ENCODE measurements at places on chromosomes 5 and 9.

- no peak for DNase-seq
Observed at GRCh38 chr9:87109851-87110250, 162.5 kb upstream of the GAS1 start.

- DNase-seq: no peak
Observed at GRCh38 chr9:1414711-1415131, 364.6 kb downstream of the DMRT2 start.

- no peak for DNase-seq
Observed at GRCh38 chr5:158195416-158196210, 336.7 kb upstream of the CLINT1 start.

DNA sequence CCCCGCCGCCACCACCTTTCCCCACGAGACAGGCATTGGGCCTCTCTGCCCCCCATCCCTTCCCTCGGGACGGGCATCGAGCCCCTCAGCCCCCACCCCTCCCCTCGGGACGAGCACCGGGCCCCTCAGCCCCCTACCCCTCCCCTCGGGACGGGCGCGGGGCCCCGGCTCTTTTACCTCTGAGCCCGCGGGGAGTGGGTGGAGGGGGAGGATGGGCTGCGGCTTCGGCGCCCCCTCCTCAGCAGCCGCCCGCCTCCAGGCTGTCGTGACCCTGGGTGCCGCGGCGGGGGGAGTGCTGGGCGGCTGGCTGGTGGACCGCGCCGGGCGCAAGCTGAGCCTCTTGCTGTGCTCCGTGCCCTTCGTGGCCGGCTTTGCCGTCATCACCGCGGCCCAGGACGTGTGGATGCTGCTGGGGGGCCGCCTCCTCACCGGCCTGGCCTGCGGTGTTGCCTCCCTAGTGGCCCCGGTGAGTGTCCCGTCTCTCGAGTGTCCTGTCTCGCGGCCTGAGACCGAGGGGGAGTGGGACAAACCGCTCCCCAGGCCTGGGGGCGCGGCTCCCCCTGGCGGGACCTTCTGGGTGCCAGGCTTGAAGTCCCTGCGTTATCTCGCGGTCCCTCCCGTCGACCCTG, 791 bp downstream of the SLC2A8 start:
- no peak for DNase-seq

- DNase-seq: no peak
Observed at GRCh38 chr9:22055090-22055489, 46.0 kb upstream of the CDKN2B start.

- DNase-seq: no peak
Observed at GRCh38 chr5:64869419-64869818, 100.7 kb downstream of the CWC27 start.

GRCh38 chr5:9009931-9010651, 535.8 kb downstream of the SEMA5A start:
- DNase-seq: no peak

GRCh38 chr9:122498883-122499288, 11.7 kb upstream of the OR1J2 start:
- no peak for DNase-seq

DNA sequence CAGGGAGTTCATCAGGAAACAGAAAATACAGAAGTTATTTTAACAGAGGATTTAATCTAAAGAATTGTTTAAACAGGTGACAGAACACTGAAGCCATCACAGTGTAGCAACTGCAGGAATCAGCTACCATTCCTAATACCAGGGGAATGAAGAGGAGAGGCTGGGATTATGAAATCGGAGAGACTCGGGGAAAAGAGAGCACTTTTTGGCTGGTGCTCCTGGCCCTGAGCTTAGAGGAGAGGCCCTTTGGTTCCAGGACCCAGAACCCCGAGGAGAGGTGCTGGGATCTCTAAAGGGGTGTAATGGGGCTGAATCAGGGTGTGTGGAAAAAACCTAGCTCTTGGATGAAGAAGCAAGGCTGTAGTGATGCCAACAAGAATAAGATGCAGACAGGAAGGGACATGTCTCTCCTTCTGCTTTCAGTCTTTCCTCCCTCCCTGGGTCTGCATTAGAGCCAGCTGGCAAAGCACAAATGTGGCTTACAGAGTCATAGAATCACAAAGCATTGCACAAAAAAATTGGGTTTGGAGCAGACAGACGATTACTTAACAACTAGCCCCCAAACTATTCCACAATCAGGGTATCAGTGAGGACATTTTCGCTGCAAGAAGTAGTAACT, 11.6 kb upstream of the SFXN1 start:
- no peak for DNase-seq

GRCh38 chr9:122226758-122227574, 1.8 kb downstream of the LHX6 start:
- no peak for DNase-seq

DNA sequence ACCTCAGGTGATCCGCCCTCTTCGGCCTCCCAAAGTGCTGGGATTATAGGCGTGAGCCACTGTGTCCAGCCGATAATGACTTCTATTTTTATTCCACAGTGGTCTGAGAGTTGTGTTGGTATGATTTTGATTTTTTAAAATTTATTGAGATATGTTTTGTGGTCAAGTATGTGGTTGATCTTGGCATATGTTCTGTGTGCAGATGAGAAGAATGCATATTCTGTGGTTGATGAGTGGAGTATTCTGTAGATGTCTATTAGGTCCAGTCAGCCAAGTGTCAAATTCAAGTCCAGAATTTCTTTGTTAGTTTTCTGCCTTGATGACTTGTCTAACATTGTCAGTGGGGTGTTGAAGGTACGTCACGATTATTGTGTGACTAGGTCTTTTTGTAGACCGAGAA, 338.2 kb upstream of the TARS1 start:
- DNase-seq: no peak

- DNase-seq: no peak
Observed at GRCh38 chr5:76219636-76220035, 136.5 kb downstream of the SV2C start.

DNA sequence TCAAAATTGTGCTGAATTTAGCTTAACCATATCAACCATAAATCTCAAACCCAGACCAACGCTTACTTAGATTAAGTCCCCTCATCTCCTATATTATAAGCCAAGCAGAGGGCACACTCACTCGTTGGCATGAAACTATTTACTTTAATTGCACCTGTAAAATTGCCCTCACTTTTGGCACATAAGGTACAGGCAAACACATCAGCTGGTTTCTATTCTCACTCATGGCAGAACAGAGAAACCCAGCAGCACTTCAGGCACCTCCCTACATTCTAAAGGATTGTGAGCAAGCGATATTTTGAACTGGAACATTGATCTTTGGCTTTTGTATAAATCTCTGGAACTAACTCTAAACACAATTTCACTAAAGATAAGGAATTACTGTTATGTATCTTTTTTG, 845.6 kb upstream of the CDH6 start:
- DNase-seq: no peak

DNA sequence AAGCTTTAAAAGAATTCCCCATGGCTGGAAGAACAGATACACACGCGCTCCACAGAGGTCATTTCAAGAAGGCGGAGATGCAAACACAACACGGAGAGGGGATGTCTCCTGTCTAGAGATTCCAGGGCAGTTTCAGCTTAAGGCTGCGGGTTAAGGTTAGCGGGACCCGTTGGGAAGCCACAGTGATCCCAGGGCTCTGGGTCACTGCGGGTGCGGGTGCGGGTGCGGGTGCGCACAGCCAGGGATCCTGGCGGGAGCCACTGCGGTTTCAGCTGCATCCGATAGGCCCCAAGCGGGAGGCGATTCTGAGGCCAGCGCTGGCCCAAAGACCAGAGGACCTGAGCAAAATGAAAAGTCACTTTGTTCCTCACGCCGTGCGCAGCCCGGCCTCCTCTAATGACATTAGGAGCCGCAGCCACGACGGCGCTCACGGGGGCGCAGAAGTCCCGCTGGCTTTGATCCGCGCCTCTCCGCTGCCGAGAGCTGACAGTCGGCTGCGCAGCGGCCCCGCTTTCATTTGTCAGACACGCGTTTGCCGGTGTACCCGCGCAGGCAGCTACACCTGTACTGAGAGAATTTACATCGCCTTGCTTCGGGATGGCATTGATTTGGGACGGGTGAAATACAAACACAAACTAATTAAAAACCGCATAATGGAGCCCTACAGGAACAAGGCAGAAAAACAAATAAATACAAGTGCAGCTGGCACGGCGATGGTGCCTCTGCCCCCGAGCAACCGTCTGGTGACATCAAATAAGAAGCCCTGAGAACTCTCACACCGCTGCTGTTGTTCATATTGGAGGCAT, 5.3 kb upstream of the IRX1 start:
- no peak for DNase-seq

- no peak for DNase-seq
Observed at GRCh38 chr5:63127054-63127453, 548.4 kb downstream of the LRRC70 start.

GRCh38 chr5:112709416-112709815, 28.3 kb upstream of the APC start:
- no peak for DNase-seq

DNA sequence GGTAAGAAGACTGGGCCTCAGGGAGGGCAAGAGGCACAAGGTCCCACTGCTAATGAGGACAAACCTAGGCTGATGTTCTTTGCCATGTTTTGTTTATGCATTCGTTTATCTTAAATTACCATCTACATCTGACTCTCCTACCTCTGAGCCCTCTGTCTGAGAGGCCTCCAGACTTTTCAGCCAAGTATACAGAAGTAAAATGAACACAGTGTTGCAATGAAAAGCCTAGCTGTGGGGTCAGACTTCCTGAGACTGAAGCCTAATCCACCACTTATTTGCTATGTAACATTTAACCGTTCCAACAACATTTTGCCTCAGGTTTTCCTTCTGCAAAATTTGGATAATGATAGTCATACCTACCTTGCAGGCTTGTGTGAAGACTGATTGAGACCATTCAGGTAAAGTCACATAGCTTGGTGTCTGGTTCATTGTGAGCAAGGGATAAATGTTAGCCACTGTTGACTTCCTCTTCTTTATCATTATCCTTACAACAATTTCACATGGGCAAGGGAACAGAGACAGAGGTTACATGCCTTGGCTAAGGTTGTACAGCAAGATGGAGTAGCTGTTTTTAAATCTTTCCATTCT, 374.9 kb upstream of the CLINT1 start:
- DNase-seq: no peak

DNA sequence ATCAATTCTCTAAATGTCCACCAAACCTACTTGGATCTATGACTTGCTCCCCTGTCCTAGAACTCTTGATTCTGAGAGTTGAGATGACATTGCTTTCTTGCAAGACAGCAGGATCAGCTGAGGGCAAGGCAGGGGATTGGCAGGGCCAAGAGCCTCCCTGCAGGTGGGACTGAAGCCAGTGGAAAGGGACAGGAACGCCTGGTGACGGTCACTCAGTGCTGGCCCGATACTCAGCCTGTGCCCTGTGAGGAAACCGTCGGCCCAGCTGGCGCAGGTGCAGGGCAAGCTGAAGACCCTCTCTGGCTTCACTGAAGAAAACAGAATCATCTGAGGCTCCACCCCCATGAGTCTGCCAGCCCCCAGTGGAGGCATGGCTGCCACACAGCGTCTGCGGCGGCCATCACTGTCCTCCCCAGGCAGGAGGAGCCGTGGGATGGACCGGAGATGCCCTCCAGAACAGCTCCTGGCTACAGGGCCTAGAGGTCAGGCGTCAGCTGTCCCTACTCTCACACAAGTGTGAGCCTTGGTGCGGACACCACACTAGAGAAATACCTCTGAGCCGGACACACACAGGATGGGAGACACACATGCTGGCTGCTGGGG, 14.7 kb downstream of the UBAC1 start:
- no peak for DNase-seq

DNA sequence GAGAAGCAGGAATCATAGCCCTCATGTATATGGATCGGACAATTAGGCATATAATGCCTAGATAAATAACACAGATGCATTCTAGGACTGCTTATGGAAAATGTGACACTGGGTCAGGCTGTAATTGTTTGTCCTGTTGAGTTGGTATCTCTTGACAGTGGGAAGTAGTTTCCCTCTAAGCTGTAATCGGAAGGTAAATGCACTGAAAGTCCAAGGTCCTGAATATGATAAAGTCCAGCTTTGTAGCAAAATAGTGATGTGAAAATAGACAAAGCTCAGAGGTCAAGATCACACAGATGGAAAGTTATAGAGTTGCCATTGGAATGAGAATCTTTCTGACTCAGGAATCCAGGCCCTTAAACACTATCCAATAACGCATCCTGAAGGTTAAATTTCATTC, 214.2 kb downstream of the GABRB2 start:
- DNase-seq: no peak

DNA sequence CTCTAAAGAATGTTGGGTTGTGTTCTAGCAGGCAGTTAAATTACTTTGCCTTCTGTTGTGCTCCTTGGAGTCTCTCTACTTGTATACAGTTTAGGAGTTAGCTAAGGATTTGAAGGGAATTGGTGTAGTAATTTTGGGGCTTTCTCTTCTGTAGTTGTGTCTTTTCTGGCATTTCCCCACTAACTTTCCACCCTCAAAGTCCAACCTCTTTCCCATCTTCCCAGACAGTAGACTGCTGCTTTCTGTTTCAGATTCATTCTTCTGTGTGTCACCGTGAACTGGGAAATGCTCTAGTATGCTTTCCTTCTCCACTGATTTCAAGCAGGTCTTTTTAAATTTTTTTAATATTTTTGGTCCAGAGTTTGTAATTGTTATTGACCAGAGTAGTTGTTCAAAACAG, 4.5 kb upstream of the ANGPTL2 start:
- no peak for DNase-seq

- no peak for DNase-seq
Observed at GRCh38 chr5:168447808-168448207, 38.5 kb upstream of the RARS1 start.

- DNase-seq: no peak
Observed at GRCh38 chr5:134226441-134227192, 744 bp upstream of the PPP2CA start.
